ENCODE measurements at places on chromosomes 2 and 18.

GRCh38 chr18:63160172-63160995, 159.2 kb downstream of the BCL2 start:
- no peak for DNase-seq

GRCh38 chr2:228533156-228533555, 351.7 kb upstream of the SPHKAP start:
- DNase-seq: no peak

- DNase-seq: no peak
These were observed 61.8 kb downstream of the CXCR4 start for GRCh38 chr2:136055929-136056688.

DNA sequence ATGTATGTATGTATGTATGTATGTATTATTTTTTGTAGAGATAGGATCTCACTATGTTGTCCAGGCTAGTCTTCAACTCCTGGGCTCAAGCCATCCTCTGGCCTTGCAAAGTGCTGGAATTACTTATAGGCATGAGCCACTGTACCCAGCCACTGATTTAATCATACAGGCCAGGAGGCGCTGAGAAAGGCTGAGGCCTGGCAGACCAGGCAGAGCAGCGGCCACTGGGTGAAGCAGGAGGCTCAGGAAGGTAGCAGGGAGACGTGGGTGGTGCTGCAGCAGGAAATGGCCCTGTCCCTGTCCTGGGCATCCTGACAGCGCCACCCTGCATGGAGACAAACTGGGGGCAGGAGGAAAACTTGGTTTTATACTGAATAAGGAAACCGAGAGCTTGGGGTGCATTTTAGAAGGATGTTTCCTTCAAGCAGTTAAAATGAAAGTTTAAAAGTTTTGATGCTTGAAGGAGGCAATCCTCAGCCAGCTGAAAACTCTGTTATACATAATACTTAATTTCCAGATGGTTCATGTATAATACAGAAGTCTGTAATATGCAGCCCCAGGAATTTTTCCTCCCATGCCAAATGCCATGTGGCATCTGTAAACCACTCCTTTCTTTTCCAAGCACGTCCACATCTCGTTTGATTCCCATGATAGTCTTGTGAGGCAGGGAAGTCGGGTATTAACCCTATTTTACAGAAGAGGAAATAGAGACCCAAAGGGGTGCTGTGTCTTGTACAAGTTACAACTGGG, 182.4 kb downstream of the CELF4 start:
- DNase-seq: no peak

DNA sequence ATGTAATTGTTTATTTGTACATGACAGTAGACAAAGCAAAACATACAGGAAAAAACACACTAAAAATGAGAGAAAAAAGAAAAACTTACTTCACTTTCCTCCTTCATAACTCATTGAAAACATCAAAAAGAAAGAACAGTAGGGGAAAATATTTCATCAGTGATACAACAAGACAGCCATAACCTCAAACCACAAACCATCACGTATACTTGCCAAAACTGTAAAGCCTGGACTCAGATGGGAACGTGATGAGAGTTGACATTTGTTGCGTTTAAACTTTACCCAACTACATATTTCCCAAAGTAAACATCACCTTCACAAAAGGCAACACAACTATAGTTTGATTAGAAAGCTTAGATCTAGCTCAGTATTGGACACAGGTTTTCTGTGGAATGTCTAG, 278.2 kb upstream of the COL3A1 start:
- no peak for DNase-seq

DNA sequence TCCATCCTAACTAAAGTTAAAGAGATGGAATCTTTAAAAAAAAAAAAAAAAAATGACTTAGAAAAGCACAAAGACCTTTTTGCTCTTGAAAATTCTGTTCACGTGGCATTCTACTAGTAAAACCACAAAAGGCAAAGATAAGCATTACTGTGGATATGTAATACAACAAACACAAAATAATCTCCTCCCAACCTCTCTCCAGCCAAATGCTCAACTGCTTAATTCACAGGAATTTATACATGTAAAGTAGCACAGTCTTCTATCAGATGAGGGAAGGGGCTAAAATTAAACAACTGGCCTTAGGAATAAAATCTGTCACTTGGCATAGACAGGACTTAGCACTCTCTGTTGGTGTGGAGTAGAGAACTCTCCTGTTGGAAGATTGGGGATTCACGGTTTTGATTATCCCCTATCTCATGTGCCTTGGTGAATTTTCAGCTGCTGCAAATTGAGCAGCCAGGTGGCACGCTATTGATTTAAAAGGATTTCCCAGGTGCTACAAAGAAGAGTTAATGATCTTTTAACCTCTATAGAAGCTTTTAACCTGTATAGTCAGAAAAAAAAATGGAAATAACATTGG, 57.4 kb downstream of the ATIC start:
- no peak for DNase-seq

- DNase-seq: no peak
These were observed 24.8 kb downstream of the NCK2 start for GRCh38 chr2:105769504-105769903.

DNA sequence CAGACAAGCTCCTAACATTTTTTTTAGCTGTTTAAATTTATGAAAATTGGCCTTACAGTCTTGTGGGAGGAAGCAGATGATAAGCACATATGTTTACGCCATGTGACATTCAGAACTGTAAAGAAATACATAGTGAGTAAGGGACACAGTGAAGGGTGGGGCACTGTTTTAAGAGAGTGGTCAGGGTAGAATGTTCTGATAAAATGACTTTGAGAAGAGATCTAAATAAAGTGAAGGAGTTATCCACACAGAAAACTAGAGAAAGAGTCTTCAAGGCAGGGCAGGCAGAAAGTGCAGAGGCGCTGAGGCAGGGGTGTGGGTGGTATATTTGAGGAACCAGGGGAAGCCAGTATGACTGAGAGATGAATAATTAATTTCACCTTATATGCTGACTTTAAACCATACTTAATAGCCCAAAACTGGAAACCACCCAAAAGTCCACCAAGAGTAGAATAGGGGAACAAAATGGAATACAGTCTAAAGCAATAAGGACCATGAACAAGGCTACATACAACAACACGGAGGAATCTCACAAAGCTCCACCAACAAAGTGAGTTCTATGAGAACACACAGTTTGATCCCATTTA, 8.6 kb downstream of the MREG start:
- DNase-seq: no peak

DNA sequence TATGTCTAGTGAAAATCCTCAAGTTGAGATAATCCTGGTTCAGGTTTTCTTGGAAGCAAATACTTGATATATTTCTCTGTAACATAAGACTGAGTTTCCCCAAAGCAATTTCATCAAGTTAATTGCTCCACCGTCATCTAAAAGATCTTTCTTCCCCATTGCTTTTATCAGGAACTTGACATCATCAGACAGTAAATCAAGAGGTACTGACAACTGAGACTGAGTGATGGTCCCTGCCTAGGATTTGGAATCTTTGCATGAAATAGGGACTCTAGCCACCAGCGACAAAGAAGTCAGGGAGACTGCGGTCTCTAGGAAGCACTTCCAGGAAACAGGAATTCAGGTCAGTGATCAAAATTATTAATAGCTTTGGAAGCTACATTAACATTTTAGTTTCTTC, 43.4 kb upstream of the SCN1A start:
- no peak for DNase-seq

GRCh38 chr2:72104821-72105588, 42.7 kb downstream of the CYP26B1 start:
- DNase-seq: no peak

DNA sequence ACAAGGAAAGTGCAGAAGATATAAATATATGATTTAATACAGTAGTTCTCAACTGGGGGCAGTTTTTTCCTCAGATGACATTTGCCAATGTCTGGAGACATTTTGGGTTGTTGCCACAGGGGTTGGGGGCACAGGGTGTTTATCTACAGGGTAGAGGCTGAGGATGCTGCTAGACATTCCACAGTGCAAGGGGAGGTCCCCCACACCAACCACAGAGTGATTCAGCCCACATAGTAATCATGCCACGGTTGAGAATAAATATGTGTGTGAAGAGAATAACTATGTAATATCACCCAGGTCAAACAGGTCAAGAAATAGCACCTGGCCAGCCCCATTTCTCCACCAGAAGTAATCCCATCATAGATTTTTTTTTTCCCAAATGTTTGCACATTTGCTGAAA, 17.9 kb downstream of the DYSF start:
- no peak for DNase-seq

GRCh38 chr18:55179425-55179824, 220.2 kb upstream of the CCDC68 start:
- no peak for DNase-seq

GRCh38 chr2:217360781-217361482, 501.1 kb upstream of the TNP1 start:
- no peak for DNase-seq

DNA sequence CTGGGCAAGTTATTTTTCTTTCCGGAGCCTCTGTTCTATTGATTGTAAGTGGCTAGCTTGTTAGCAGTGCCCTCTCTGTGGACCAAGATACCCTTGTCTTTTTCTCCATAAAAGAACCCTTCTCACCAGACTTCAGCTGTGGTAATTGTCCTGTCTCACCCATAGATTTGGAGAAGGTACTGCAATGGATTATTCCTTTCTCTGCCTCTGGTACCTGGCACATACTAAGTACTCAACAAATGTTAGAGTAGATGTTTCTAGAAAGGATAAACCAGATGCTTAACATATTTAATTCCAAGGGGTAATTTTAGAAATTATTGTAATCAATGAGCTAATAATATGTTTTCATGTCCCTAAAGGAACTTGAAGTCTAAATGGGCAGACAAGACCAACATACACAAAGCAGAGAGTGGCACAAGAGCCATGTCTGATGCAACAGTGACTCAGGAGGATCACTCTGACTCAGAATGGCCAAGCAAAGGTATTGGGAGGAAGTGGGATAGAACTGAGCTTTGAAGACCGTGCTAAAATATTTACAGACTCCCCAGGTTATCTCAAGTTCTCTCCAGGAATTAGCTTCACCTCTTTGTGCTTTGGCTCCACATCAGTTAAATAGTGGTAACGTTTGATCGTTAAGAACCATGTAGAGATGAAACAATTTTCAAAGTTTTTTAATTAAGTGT, 129.7 kb upstream of the OSR1 start:
- no peak for DNase-seq

- DNase-seq: no peak
These were observed 361.3 kb downstream of the ZNF521 start for GRCh38 chr18:24990671-24991134.

All from C1 segment of cervical spinal cord (tissue), 14 donors.